Chondrocyte (in vitro differentiated cells): ENCODE measurements at places on chromosomes 2 and 18. TPM values are rescaled to one million over a fixed set of nuclear protein-coding genes. Genes with fewer than 3 reads are reported as not detected.

Gene GLI2
- 31.1 to 37.0 TPM (median 36.0 TPM) in 3 replicates for total RNA-seq

Gene CFC1
- total RNA-seq: not detected in 3 replicates

Gene ANKRD39
- 7.9 to 11.2 TPM (median 8.3 TPM) in 3 replicates for total RNA-seq

Gene RAB31
- total RNA-seq: 82.4 to 89.6 TPM (median 87.7 TPM) in 3 replicates

Gene YES1
- 31.1 to 38.0 TPM (median 36.9 TPM) in 3 replicates for total RNA-seq

Gene SLC23A3
- total RNA-seq: 2.0 to 2.7 TPM (median 2.4 TPM) in 3 replicates

Gene ATP8B1
- total RNA-seq: 28.1 to 38.3 TPM (median 35.4 TPM) in 3 replicates

Gene ATP9B
- 14.5 to 18.1 TPM (median 15.8 TPM) in 3 replicates for total RNA-seq

Gene TRPM8
- total RNA-seq: 0.15 TPM in 1 of 3 replicates, not detected in the others

Gene GPD2
- total RNA-seq: 21.1 to 29.1 TPM (median 25.5 TPM) in 3 replicates

Gene CABLES1
- 26.2 to 46.3 TPM (median 29.3 TPM) in 3 replicates for total RNA-seq

Gene CHCHD5
- total RNA-seq: 16.9 to 22.7 TPM (median 22.4 TPM) in 3 replicates

GRCh38 chr2:100380681-100381080 lies 36.8 kb downstream of the CHST10 start:
- no peak for DNase-seq

DNA sequence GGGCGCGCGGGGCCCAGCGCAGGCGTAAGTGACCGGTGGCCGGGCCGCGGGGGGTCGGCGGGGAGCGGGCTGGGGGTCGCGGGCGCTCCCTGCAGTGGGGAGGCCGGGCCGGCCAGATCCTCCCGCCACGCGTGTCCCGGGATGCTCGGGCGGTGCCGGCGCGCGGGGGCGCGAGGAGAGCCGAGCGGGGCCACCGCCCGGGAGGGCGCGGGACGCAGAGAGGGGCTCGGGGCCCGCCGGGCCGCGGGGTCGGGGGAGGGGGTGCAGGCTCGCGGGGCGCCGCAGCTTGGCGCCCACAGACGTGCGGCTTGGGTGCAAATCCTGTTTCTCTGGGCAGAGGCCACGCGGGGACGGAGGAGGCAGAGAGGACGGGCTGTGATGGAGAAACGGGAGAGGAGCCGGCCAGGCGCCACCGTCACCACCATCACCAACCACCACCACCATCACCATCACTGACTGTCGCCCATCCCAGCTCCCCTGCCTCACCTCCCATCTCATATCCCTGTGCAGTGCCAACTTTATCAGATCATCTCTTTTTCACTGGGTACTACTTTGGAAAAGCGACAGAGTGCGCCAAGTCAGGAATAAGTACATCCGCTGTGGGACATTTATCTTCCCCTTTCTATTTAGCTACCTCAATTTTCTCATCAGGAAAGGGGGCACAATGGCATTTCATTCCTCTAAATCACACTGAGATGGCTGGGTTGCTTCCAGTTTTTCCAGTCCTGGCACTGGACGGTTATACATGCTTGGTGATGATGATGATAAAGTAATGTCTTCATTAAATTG lies 97.2 kb upstream of the GPR45 start:
- DNase-seq: no peak

GRCh38 chr2:112340475-112341267 lies 65.3 kb downstream of the ZC3H6 start:
- DNase-seq: no peak

DNA sequence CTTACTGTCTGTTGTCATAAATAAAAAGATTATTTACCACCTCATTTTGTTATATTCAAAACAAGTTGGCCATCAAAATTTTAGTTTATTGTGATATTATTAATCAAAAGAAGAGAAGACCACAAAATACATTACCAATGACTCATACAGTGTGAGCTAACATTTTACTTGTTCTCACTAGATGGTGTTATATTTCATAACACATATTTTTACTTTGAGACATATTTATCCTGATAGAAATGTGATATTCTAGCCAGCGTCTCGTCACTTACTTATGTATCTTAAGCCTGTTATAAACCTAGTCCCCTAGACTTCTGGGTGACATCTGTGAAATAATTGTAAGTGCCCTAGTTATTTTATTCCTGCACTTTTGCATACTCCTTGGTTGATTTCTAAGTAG lies 263.2 kb downstream of the CDH7 start:
- no peak for DNase-seq

DNA sequence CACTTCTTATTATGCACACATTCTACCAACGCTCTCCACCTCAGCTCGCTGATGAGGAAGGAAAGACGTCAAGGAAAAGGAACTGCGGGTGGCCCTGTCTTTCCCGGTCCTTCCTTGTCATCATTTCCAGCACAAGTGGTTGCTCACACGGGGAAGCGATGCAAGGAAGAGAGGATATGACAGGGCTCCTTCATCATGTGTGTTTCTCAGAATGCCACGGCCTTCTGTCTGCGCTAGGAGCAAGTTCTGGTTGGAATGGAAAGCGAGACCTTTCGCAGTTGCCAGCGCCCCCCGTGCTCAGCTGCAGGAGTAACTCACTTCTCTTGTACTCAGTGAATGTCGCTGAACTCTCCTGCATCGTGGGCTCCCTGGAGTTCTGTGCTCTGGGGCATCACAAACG lies 191.8 kb upstream of the GLI2 start:
- DNase-seq: no peak

- peak; percentile 82 for DNase-seq
These were observed 28.5 kb upstream of the ALPP start for GRCh38 chr2:232349946-232350635.

DNA sequence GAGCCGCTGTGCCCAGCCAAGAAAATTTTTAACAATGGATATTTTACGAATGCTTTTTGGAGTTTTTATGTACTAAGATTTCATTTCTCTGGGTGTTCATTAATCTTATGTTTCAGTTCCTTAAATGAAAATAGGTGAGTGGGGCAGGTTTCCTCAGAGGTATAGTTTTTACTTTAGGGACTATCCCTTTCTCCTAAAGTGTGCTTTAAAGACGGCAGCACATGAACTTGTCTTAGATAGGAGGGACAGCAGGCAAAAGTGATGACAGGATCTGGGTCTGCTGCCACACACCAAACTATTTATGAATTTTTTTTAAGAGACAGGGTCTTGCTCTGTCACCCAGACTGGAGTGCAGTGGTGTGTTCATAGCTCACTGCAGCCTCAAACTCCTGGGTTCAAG lies 8.0 kb upstream of the REL start:
- DNase-seq: no peak

- no peak for DNase-seq
These were observed 1165.7 kb upstream of the PIK3C3 start for GRCh38 chr18:40789286-40789685.

DNA sequence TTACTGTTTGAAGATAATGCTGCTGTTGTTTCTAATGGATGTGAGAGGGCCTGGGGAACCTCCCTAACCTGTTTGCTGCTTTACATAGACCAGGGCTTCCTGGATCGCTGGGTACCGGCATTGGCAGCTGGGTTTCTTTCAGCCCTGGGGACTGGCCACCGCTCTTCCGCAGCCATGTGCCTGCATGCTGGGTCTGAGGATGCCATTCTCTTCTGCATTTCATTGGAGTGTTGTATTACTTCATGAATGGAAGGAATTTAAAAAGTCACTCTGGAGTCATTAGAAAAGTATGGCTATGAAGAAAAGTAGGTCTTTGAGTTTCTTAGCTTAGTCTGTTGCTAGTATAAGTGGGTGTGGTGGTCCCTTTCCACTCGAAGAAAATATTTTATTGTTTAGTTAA lies 107.3 kb upstream of the MGAT5 start:
- no peak for DNase-seq

DNA sequence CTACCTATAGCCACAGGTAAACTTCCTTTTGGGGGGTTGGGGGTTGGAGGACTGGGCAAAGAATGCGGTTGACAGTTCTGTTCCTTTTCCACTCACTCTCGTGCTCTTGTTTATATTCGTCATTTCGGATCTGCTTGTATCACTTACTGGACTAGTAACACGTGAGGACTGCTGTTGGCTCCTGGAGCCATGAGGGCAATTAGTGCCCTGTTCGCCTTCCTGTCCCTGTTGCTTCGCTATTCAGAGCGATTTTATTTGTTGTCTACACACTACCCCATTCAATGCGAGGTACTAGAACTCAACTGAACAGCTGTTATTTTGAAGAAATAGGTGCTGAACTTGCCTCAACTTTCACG lies 1.1 kb downstream of the KCNJ3 start:
- DNase-seq: no peak

GRCh38 chr2:190126798-190127197 lies 64.3 kb upstream of the MSTN start:
- DNase-seq: no peak

DNA sequence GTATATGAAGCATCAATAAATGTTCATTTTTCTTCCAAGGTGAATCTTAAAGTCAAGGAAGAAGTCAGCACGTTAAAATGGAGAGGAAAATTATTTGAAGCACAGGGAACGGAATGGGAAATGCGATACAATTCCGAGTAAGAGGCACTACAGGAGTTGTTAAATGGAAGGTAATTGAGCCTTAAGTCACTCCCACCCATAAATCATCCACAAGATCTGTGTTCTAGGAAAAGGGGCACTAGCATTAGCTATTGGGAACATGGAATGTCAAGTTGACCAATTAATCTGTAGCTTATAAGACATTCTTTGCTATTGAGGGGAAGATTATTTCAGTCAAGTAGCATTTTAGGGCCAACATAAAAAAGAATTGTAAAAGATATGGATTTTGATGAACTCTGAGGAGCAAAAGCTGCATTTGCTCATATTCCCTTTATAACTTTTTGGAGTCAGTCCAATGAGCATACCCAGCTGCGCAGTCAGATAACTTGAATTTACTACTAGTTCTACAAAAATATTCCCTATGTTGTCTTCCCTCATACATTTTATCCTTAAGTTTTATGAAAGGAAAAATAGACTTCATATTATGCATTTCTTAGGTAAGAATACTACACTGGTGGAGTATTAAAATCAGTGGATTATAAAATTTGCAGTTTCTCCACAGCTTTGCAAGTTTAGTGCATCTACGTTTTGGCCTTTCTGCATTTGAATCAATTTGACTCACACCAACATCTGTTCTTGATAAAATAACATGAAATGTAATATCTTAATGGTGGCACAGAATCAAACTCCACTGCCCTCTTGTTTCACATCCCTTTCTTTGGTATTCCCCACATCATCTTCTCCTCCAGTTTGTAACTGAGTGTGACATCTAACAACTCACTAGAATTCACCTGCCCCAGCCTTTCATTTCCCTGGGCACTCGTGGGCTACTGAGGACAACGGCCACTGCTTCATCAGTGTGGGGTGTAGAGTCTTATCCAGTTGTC lies 95.6 kb downstream of the SP3 start:
- DNase-seq: no peak

- no peak for DNase-seq
These were observed 314.5 kb downstream of the PRKCE start for GRCh38 chr2:45965871-45966498.
